ENCODE measurements at places on chromosomes 6 and 20.

DNA sequence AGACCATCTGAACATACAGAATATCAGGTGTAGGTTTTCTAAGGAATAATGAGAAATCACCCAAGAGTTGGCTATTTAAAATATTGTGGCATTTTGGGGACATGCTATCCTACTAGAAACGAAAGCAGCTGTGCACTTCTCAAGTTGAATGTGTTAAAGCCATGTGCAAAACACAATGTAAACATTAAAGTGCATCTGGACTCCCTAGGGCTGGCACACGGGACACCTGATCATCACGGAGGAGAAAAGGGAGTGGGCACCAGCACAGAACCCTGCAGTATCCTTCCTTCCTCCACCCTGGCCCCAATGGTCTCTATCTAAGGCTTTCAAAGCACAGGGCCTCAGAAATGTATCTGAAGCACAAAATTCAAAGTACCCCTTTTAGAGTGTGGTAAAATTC lies 94.3 kb downstream of the INSM1 start:
- no peak for DNase-seq

DNA sequence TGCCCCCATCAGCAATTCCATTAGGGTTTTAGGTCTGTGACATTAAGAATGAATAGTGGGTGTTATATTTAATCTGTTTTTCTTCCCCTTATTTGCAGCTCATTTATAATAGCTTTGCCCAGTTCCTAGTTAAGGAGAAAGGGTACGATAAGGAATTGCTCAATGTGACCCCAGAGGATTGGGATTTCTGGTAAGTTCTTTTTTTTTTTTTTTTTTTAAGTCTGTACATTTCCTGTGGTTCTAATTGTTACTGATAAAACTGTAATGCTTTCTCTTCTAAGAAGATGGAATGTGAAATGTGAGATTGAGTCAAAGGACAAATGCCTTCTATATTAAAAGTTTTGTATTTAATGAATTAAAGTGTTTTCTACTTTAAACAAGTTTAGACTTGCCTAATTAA lies 5.5 kb downstream of the NT5DC1 start:
- no peak for DNase-seq

DNA sequence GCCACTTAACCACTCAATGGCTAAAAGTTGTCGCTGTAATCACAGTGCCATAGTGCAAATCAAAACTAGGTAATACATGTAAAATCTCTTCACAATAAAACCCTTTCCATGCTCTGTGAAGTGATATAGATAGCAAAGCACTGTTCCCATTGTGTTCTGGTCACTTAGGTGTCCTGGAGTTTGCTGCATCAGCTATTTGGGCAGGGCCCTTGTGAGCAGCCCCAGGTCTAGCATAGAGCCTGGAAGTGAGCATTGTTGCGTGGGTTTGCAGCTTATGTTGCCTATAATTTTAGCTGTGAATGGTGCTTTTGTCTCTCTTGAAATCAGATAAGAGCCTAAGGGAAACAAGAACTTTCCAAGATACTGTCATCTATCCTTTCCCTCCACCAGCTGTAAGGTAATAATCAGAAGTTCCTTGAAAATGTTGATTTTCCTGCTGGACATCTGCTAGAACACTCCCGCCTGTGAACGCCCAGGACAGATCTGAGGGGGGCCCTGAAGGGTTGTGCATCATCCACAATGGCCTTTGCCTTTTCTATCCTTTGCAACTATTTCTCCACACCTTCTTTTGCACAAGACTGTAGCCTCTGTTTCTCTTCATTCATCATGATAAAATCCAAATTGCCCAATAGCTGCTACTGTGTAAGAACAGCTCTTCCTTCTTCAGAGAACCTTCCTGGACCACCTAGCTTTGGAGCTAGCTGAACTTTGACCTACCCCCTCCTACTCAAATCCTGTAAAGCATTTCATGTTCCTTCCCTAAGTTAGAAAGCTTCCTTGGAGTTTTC lies 57.0 kb downstream of the TNFAIP3 start:
- DNase-seq: no peak

GRCh38 chr6:149763866-149764265 lies 14.3 kb downstream of the PCMT1 start:
- no peak for DNase-seq

DNA sequence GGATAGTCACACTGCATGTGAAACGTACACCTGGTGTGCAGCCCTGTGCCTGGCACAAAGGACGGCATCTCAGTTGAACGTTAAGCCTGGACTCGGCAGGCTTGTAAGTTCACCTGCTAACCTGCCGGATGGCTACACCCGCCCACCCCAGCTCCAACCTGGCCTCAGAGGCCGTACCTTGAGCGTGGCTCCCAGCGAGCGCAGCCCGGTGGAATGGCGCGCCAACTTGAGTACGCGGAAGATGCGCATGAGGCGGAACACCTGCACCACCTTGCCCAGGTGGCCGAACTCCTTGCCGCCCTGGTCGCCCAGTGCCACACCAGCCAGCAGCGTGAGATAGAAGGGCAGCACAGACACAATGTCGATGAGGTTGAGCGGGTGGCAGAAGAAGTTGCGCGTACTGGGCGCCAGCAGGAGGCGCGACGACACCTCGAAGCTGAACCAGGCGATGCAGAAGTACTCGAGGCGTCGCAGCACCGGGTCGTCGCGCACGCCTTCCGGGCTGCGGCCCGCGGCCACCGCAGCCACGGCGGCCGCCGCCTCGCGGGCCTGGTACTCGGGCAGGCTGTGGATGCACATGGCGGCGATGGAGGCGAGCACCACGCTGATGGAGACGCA lies 3.3 kb downstream of the KCNS1 start:
- peak; percentile 62 for DNase-seq

DNA sequence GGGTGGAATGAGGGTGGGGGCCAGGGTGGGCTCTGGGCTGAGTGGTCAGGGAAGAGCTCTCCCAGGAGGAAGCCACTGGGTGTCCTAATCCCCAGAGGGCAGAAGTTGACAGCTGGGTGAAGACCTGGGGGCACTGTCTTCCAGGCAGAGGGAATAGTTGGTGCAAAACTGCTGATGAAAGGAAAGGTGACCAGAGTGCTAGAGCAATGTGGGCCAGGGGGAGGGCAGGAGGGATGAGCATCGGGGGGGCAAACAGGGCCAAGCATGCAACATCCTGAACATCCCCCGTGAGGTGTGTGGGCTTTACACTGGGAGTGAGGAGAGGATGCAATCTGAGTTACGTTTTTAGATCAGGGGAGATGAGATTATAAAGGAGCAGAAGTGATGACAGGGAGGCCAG lies 97.8 kb downstream of the NOL4L start:
- no peak for DNase-seq

GRCh38 chr6:157615420-157615769 lies 207.7 kb upstream of the SNX9 start:
- DNase-seq: no peak

GRCh38 chr20:10940941-10941340 lies 267.1 kb upstream of the JAG1 start:
- no peak for DNase-seq

Data from activated T-cell treated with anti-CD3 and anti-CD28 coated beads, Interleukin-2, amount 50 U/mL, for 48 hours (primary cell).